ENCODE measurements at places on chromosomes 2 and 18. TPM values are rescaled to one million over a fixed set of nuclear protein-coding genes. Genes with fewer than 3 reads are reported as not detected.

NXPH2 gene
- total RNA-seq = not detected

ARHGEF4 gene
- total RNA-seq = 3.8 TPM

HRH4 gene
- total RNA-seq = 0.17 TPM

POLR1A gene
- 15.4 TPM for total RNA-seq

TANC1 gene
- total RNA-seq = 62.7 TPM

C2orf49 gene
- total RNA-seq = 18.6 TPM

PSMA8 gene
- total RNA-seq = 0.20 TPM

NEB gene
- 0.55 TPM for total RNA-seq

GDF7 gene
- 0.32 TPM for total RNA-seq

CAPN14 gene
- 0.42 TPM for total RNA-seq

CCDC178 gene
- 0.55 TPM for total RNA-seq

SCN2A gene
- total RNA-seq = 0.30 TPM

COL4A3 gene
- total RNA-seq = 4.5 TPM

IL18R1 gene
- 1.3 TPM for total RNA-seq

CROCC2 gene
- not detected for total RNA-seq

ANKRD23 gene
- 5.5 TPM for total RNA-seq

DCDC2C gene
- not detected for total RNA-seq

ANO7 gene
- 1.1 TPM for total RNA-seq

SMYD1 gene
- 492 TPM for total RNA-seq

TMX3 gene
- total RNA-seq = 25.7 TPM

MROH2A gene
- not detected for total RNA-seq

HOXD1 gene
- not detected for total RNA-seq

MRO gene
- 4.0 TPM for total RNA-seq

PLCD4 gene
- 0.55 TPM for total RNA-seq

KRTCAP3 gene
- total RNA-seq = not detected

SLC40A1 gene
- total RNA-seq = 57.5 TPM

GPR17 gene
- total RNA-seq = 0.25 TPM

VWC2L gene
- total RNA-seq = not detected

POTEC gene
- not detected for total RNA-seq

PXDN gene
- 18.5 TPM for total RNA-seq

CCDC121 gene
- total RNA-seq = 6.5 TPM

CERS6 gene
- 71.7 TPM for total RNA-seq

CHST9 gene
- 7.0 TPM for total RNA-seq

C2orf66 gene
- total RNA-seq = not detected

EFHD1 gene
- 21.7 TPM for total RNA-seq

NYAP2 gene
- total RNA-seq = not detected

CDH20 gene
- not detected for total RNA-seq

MAPK4 gene
- 28.8 TPM for total RNA-seq

VWA3B gene
- total RNA-seq = not detected

KCNG2 gene
- total RNA-seq = not detected

ADAM23 gene
- total RNA-seq = 68.8 TPM

DNAH6 gene
- total RNA-seq = 0.22 TPM

NUP35 gene
- 7.6 TPM for total RNA-seq

TRAPPC8 gene
- 31.4 TPM for total RNA-seq

CELF4 gene
- 0.52 TPM for total RNA-seq

PDCD1 gene
- total RNA-seq = 1.4 TPM

HAAO gene
- 1.9 TPM for total RNA-seq

LRATD1 gene
- total RNA-seq = 1.7 TPM
